ENCODE measurements at places on chromosomes 6 and 20.
A peak's percentile ranks its signal among the peaks of the same experiment; 100 is the strongest.

DNA sequence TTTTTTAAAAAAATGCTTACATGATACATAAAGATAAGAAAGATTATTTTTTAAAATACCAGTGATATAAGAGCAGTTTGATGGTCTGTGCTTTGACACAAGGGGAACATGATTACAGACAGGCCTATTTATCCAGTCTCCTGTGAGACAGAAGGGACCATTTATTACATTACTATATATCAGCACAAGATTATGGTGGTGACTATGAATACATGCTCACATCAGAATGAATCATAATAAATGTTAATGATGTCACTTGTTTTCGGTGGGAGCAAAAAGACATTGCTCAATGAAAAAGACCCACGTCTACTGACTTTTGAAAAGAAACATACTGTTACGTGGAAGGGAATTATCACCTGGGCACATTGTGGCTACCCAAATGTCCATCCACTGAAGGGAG, 455.1 kb downstream of the CDC5L start:
- no peak for DNase-seq

DNA sequence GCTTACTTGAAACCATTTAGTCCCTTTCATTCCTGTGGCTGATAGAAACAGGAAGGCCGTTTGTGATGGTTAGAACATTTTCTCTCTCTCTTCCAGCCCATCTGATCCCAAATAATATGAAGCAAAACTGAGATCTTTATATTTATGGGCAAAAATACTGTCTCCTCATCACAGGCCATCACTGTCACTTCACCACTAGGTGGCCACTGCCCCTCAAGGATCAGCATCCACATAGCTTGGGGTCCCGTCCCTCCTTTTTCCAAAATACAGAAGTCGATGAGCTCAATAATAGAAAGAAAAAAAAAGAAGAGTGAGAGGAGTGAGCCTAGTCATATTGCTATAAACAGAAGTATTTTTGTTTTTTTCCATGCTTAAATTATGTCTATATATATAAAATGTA, 46.4 kb upstream of the LAMP5 start:
- no peak for DNase-seq

GRCh38 chr20:2005831-2006426, 12.1 kb upstream of the PDYN start:
- DNase-seq, result peak; percentile 18

DNA sequence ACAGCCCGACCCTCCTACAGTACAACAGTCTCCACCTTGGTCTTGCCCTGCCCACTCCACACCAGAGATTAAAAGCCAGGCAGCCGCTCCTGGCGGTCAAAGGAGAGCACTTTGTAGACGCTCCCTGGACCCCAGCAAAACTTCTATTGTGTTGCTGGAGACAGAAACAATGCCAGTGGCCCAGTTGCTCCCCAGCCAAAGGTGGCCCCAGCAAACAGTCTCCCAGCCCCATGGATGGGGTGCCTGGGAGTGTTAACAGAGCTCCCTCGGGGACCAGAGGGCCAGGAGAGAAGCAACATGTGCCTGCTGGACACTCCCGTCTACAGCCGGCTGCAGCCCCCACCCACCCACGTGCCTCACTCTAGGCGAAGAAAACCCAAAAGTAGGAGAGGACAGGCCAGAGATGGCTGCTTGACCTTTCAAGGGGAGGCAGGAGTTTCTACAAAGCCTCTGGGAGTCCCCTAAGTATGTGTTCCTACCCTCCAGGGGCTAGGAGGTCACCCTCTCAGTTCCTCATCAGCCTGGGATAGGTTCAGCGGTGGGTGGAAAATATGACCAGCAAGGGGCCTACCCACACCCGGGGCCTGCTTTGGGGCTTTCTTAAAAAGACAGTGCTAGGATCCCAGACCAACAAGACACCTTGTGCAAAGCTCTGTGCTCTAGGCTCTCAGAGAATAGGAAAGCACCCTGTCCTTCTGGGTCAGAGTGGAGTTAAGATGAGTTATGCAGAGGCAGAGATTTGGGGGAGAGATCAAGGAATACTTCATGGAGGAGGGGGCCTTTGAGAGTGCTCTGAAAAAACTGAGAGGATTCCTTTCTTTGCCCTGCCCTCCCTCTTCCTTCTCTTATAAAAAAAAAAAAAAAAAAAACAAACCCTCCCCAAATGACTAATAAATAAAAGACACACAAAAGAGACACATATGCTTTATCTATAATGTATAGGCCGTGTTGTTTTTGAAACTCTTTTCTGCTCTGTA, 19.0 kb upstream of the PREX1 start:
- no peak for DNase-seq

DNA sequence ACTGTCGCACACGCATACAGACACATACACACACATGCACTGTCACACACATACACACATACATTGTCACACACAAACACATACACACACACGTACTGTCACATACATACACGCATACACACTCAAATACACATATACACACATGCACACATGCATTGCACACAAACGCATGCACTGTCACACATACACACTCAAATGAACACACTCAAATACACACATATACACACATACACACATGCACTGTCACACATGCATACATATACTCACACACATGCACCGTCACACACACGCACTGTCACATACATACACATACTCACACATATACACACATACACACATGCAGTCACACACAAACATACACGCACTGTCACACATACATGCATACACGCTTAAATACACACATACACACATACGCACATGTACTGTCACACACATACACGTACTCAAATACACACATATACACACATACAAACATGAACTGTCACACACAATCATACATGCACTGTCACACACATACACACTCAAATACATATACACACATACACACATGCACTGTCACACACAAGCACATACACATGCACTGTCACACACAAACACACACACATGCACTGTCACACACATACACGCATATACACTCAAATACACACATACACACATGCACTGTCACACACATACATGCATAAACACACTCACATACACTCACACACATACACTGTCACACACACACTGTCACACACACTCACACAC, 548.6 kb upstream of the BTBD3 start:
- DNase-seq, result no peak

DNA sequence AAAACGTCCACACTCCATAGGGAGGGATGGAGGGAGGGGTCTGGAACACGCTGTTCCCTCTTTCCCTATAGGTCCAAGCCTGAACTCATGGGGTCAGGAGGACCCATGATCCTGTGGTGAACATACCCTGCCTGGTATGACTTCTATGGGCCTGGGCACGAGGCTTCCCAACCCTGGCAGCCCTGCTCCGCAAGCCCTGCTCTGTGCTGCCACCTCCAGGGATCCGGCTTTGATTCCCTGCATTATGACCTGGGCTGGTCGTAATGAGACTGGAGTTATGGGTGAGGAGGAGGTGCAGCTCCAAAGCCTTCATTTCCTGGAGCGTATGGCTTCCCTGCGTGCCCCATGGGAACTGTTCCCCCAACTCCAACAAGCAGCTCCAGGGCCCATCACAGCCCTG, 54.9 kb downstream of the CDH22 start:
- no peak for DNase-seq

DNA sequence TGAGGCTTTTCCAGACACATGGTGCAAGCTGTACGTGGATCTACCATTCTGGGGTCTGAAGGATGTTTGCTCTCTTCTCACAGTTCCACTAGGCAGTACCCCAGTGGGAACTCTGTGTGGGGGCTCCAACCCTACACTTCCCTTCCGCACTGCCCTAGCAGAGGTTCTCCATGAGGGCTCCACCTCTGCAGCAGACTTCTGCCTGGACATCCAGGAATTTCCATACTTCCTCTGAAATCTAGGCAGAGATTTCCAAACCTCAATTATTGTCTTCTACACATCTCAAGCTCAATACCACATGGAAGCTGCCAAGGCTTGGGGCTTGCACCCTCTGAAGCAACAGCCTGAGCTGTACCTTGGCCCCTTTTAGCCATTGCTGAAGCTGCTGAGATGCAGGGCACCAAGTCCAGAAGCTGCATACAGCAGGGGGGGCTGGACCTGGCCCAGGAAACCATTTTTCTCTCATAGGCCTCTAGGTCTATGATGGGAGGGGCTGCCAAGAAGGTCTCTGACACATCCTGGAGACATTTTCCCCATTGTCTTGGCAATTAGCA, 11.6 kb downstream of the PDSS2 start:
- DNase-seq, result no peak

- no peak for DNase-seq
Measured at GRCh38 chr6:85580118-85580877, 13.4 kb downstream of the SNX14 start.

- no peak for DNase-seq
Measured at GRCh38 chr20:37669062-37669772, 24.6 kb upstream of the CTNNBL1 start.

- DNase-seq, result no peak
Measured at GRCh38 chr6:107743311-107743710, 80.8 kb downstream of the SCML4 start.

DNA sequence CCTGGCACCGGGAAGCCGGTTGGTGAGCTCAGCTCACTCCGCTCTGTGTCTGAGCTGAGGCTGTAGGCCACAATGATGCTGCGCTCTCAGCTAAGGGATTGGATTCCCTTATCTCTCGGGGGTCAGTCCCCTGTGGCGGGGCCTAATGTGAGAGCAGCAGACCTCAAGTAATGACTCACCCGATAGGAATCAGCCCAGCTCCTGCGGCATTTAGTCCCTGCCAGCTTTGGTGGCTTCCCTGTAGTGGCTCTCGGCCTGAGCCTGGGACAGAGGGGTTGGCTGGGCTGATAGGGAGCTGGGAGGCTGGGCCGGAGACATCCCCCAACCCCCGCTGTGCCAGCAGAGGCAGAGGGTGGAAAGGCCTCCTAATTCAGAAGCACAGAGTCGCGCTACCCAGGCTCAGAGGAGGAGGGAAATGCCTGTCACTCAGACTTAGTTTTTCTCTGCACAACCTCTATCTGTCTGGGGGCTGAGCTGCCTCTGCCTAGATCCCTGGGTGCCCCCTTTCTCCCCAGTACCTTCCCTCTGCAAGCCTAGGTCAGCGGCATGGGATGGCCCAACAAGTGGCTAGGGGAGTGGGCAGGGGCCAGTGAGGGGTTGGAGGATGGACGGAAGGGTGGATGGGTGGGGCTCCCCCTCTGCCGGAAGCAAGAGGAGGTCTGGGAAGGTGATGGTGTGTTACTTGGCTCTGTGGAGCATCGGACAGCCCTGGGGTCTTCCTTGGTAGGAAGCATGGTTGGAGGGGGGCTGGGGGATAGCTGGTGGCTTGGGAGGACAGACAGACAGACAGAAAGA, 92.2 kb downstream of the CDH22 start:
- no peak for DNase-seq

GRCh38 chr20:37984018-37984785, 49.1 kb downstream of the TTI1 start:
- DNase-seq, result no peak

DNA sequence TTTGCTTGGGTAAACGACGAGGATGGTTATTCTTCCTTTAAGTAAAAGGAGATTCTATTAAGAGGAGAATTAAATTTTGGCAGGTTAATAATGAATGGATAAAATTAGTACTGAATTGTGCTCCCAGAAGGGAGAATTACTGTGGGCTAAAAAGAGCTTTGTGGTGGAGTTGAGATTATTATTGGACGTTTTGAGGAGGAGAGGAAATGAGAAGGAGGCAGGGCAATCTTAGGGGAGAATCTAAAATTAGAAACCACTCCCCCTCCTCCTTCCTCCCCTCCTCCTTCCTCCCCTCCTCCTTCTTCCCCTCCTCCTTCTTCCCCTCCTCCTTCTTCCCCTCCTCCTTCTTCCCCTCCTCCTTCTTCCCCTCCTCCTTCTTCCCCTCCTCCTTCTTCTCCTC, 331.8 kb downstream of the PRL start:
- no peak for DNase-seq

GRCh38 chr20:50879649-50880550, 51.3 kb downstream of the ADNP start:
- no peak for DNase-seq

- DNase-seq, result no peak
Measured at GRCh38 chr6:170269151-170269845, 21.6 kb downstream of the DLL1 start.

DNA sequence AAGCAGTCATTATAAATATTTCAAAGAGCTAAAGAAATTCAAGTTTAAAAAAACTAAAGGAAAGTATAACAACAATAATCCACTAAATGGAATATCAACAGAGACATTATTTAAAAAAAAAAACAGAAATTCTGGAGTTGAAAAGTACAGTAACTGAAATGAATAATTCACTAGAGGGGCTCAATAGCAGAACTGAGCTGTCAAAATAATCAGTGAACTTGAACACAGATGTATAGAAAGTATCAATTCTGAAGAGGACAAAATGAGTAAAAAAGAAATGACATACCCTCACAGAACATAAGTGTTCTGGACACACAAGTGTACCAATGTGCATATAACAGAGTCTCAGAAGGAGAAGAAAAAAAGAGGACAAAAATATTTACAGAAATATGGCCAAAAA, 191.6 kb upstream of the RUNX2 start:
- DNase-seq, result no peak

DNA sequence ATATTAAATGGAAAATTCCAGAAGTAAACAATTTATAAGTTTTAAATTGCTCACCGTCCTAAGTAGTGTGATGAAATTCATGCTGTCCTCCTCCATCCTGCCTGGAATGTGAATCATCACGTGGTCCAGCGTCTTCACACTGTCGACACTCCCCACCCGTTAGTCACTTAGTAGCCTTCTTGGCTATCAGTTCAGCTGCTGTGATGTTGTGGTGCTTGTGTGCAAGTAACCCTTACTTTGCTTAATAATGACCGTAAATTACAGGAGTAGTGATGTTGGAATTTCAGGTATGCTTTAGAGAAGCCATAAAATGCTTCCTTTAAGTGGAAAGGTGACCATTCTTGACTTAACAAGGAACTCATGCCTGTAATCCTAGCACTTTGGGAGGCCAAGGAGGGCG, 25.2 kb downstream of the RIOK1 start:
- no peak for DNase-seq

DNA sequence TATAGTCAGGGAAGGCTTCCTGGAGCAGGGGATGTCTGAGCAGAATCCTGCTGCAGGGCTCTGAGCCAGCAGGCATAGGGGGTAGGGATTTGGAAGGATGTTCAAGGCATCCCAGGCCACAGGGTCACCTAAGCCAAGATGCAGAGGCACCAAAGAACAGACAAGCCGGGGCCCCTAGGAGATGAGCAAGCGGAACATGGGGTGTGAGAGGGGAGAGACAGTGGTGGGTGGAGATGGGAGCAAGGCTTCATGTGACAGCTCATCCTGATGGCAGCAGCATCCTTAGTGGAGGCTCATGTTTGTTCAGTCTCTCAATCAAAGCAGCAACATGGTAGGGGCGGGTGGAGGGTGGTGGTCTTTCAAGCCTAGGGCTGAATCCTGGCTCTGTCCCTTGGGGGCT, 29.8 kb upstream of the TCP11 start:
- no peak for DNase-seq

DNA sequence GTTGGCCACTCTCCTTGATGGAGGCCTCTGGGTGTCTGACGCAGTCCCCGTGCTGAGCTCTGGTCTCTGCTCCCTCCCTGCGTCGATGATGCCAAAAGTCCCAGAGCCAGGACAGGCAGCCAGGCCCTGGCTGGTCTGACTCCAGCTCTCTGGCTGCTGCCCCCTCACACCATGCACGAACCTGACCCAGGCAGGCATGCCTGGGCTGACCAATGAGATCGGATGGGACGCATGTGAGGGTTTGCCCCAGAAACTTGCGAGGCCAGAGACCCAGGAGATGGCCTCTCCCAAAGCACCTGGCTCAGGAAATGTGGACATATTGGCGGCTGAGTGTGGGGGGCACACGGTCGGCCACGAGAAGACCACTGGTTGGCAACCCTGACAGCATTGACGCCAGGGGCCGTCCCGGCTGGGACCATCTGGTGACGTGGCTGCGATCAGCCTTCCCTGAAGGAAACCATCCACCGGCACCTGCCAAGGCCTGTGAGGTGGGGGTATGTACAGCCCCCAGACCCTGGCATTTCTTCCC, 51.2 kb upstream of the FRMD1 start:
- no peak for DNase-seq
